ENCODE measurements at places on chromosomes 2 and 18. TPM values are rescaled to one million over a fixed set of nuclear protein-coding genes. Genes with fewer than 3 reads are reported as not detected.

GRCh38 chr2:13046557-13047165, 329.9 kb downstream of the TRIB2 start:
- peak; percentile 33 for DNase-seq

CNDP1 gene
- total RNA-seq = not detected

DNA sequence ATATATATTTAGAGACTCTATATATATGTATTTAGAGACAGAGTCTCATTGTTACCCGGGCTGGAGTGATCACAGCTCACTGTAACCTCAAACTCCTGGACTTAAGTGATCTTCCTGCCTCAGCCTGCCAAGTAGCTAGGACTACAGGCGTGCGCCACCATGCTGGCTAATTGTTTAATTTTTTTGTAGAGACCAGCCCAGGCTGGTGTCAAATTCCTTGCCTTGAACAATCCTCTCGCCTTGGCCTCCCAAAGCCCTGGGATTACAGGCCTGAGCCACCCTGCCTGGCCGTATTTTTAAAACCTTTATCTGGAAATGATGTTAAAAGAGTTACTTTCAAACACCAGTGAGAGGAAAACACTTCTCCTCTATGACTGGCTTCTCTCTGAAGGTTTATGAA, 30.9 kb upstream of the PGAP1 start:
- no peak for DNase-seq

GRCh38 chr2:74063486-74063885, 78.8 kb downstream of the TET3 start:
- DNase-seq = no peak

GRCh38 chr2:106156305-106157296, 37.5 kb downstream of the UXS1 start:
- no peak for DNase-seq

DNA sequence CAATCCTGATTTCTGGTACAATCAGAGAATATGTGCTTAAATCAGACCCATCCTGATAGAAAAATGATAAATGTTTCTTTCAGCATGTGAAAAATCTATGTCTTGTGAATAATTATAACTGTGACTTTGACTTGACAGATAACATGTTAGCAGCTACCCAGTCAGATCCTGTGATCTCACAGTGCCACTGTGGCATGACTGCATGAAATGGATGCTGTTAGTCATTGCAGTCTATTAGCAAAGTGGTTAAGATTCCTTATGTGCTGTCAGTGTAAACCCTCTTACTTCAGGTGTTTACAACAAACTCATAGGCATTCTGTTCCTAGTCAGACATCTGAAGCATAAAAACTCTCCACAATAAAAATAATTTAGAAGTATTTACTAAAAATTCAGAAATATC, 244.6 kb upstream of the RND3 start:
- DNase-seq = peak; percentile 86

MYO7B gene
- total RNA-seq = under 0.01 TPM

- DNase-seq = peak; percentile 71
These were observed 396.8 kb downstream of the NCKAP5 start for GRCh38 chr2:133171393-133172004.

SMARCAL1 gene
- 10.9 TPM for total RNA-seq

GRCh38 chr18:59994357-59994756, 94.6 kb downstream of the PMAIP1 start:
- DNase-seq = peak; percentile 14

GRCh38 chr2:165757906-165758675, 36.0 kb downstream of the GALNT3 start:
- DNase-seq = no peak

DNA sequence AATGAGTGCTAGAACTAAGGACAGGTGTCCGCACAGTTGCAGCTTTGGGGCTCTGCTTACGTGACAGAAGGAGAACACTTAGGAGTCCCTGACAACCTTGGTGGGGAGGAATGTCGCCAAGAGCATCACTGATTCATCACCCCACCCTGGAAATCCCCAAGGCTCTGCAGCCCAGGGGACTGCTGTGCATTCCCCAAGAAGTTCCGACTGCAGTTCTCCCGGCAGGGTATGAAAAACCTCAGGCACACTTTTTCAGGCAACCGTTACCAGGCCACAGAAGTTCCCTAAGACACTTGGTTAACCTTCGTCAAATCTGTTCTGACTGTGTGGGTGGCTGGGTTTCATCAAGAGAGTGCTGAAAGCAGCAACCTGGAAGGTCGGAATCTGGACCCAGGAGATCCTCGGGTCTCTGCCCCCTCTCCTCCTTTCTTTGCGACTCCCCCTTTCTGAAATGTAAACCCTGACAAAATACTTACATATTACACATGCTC, 192.1 kb upstream of the CXCR4 start:
- DNase-seq = no peak
